Mesendoderm (in vitro differentiated cells): ENCODE measurements at places on chromosomes 16 and 17.

DNA sequence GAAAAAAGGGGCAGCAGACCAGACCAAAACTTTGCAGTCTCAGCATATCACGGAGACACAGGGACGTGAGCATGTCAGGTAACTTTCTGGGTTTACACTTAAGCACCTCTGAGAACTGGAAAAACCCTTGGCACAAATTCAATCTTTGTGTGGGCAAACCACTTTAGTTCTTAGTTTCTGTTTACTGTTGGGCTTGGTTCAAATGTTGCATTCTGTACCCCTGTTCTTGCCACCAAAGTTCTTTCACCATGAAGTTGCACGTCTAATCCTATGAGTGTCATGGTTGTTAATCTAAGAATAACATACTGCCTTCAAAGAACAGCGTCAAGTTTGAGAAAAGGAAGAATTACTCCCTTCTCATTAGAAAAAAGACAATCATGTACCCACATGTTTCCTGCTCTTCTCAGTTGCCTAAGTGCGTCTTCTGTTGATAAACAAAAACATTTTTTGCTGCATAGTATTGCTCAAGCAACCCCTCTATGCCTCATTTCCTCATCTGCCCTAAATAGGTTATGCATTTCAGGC lies 11.6 kb downstream of the KRT33A start:
- no peaks in the 10 kb centered on the region for H3K27me3 ChIP-seq
- no peak overlapping the region for H3K4me3 ChIP-seq
- no peaks in the 10 kb centered on the region for H3K4me1 ChIP-seq
- no peak for DNase-seq
- no peaks in the 10 kb centered on the region for H3K36me3 ChIP-seq
- no peak overlapping the region for H3K27ac ChIP-seq

- no peaks in the 10 kb centered on the region for H3K36me3 ChIP-seq
- DNase-seq = no peak
- no peak overlapping the region for H3K4me3 ChIP-seq
- H3K4me1 ChIP-seq = no peaks in the 10 kb centered on the region
- H3K27ac ChIP-seq = no peak overlapping the region
Measured at GRCh38 chr16:49972961-49973360, 52.1 kb upstream of the CNEP1R1 start.

GRCh38 chr16:67474551-67475455 lies 6.2 kb downstream of the ATP6V0D1 start:
- H3K36me3 ChIP-seq = no peaks in the 10 kb centered on the region
- no peak overlapping the region for H3K27ac ChIP-seq
- no peaks in the 10 kb centered on the region for H3K27me3 ChIP-seq
- H3K4me1 ChIP-seq = no peaks in the 10 kb centered on the region

DNA sequence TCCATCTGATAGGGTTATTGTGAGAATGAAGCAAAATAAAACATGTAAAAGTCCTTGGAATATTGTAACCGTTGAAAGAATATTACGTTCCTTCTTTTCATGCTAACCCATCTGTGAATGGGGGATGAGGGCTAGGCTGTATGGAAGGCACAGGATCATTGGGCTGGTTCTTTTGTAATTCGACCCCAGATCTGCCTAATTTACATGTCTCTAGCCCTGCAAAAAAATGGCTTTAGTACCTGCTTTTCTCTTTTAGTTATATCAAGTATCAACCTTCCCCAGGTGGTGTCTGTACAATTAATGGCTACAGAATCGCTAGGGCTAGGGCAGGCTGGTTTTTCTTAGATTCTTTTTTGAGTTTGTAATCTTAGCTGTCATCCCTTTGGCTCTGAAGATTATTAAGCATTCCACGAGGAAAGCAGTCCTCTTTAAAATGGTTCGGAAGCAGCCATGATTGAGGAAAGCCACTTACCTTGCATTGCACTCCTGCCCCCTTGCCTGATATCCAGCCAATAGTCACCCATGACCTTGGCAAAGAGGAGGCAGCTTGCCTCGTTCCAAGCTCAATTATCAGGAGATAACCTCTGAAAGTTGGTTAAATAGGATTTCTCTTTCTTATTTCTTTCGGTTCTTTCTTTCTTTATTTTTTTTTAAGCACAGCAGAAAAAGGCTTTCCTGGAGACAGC lies 153.9 kb upstream of the ZKSCAN2 start:
- no peaks in the 10 kb centered on the region for H3K36me3 ChIP-seq
- H3K27ac ChIP-seq = no peak overlapping the region
- no peak overlapping the region for H3K4me3 ChIP-seq
- no peaks in the 10 kb centered on the region for H3K4me1 ChIP-seq

GRCh38 chr16:53502331-53503269 lies at the start of gene AKTIP:
TSS of gene AKTIP (minus strand) at chr16:53503209. CDS start at chr16:53500259, 2,950 bp downstream.
- no peaks in the 10 kb centered on the region for H3K36me3 ChIP-seq
- H3K27ac ChIP-seq = peak within 1 kb of the TSS; percentile 82
- H3K27me3 ChIP-seq = no peaks in the 10 kb centered on the region
- H3K4me3 ChIP-seq = peak within 1 kb of the TSS; percentile 62

DNA sequence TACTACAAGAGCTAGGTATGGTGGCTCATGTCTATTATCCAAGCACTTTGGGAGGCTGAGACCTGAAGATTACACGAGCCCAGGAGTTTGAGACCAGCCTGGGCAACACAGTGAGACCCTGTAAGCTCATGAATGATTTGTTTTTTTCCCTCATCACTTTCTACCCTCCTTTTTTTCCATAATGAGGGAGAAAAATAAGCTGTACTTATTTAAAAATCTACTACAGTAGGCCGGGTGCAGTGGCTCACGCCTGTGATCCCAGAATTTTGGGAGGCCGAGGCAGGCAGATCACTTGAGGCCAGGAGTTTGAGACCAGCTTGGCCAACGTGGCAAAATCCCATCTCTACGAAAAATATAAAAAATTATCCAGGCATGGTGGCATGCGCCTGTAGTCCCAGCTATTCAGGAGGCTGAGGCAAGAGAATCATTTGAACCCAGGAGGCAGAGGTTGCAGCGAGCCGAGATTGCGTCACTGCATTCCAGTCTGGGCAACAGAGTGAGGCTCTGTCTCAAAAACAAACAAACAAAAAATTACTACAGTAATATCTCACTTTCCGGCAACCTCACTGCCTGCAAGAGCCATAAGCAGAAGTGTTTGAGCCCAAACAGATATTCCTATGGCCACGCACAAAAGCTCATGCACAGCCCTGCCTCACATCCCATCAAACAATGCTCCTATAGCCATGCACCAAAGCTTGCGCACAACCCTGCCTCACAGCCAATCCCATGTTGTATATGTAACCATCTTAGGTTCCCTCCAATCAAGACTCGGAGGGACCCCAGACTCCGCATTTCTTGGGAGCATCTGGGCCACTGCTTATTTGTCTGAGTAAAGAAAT lies 37.4 kb downstream of the TK2 start:
- DNase-seq = no peak
- H3K36me3 ChIP-seq = no peaks in the 10 kb centered on the region
- no peaks in the 10 kb centered on the region for H3K27me3 ChIP-seq
- no peak overlapping the region for H3K27ac ChIP-seq
- H3K4me1 ChIP-seq = peaks cover 2% of the 10 kb centered on the region

DNA sequence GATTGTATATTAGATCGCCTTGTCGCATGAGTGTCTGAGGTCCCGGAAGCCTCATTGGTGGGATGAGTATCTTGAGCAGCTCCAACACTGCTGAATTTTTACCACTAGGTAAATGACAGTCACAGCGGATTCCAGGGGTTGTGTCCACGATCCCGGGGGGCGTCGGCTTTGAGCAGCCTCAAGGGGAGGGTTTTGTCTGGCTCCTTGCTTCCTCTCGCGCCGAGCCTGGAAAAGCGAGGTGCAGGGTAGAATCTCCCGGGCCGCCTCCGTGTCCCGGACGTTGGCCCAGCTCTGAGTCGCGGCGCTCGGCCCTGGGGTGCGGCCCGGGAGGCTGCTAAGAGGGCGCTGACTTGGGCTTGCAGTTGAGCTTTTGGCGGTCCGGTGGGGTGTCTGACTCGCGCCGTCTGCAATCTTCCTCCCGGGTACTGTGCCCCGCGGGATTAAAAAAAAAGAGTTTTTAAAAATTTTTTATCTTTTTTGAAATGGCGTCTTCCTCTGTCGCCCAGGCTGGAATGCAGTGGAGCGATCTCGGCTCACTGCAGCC lies 4.5 kb downstream of the OR1F1 start:
- no peaks in the 10 kb centered on the region for H3K27me3 ChIP-seq
- no peaks in the 10 kb centered on the region for H3K4me1 ChIP-seq
- no peaks in the 10 kb centered on the region for H3K36me3 ChIP-seq
- no peak overlapping the region for H3K4me3 ChIP-seq

- DNase-seq = peak; percentile 89
- H3K27ac ChIP-seq = no peak overlapping the region
- H3K36me3 ChIP-seq = no peaks in the 10 kb centered on the region
- no peak overlapping the region for H3K4me3 ChIP-seq
- H3K4me1 ChIP-seq = peaks cover 4% of the 10 kb centered on the region
Measured at GRCh38 chr17:81101614-81102306, 63.5 kb upstream of the PVALEF start.

DNA sequence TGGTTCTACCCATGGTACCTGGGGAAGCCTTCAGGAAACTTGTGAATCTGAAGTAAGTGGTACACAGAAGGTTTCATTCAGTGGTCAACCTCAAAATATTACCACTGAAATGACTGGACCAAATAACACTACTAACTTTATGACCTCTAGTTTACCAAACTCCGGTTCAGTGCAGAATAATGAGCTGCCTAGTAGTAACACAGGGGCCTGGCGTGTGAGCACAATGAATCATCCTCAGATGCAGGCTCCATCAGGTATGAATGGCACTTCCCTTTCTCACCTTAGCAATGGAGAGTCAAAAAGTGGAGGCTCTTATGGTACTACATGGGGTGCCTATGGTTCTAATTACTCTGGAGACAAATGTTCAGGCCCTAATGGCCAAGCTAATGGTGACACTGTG lies 55.9 kb upstream of the SLC5A11 start:
- no peak overlapping the region for H3K27ac ChIP-seq
- DNase-seq = no peak
- H3K4me1 ChIP-seq = no peaks in the 10 kb centered on the region
- H3K36me3 ChIP-seq = peaks cover 12% of the 10 kb centered on the region

DNA sequence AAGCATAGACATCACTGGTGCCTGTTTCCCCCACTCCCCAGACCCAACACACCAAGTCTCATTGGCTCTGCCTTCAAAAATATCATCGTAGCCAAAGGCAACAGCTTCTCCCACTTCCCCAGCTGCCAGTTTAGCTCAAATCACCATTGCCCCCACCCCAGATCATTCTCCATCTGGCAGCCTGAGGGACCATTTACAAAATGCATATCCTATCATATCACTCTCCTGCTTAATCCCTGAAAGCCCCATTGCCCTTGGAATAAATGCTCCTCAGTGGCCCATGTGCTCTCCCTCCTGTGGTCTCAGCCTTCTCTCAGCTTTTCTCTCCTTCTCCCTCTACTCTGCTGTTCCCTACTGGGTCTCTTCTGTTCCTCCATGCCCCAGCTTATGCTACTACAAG lies 68.3 kb downstream of the CACNG3 start:
- no peak overlapping the region for H3K4me3 ChIP-seq
- no peaks in the 10 kb centered on the region for H3K4me1 ChIP-seq
- no peak for DNase-seq
- H3K27me3 ChIP-seq = no peaks in the 10 kb centered on the region

DNA sequence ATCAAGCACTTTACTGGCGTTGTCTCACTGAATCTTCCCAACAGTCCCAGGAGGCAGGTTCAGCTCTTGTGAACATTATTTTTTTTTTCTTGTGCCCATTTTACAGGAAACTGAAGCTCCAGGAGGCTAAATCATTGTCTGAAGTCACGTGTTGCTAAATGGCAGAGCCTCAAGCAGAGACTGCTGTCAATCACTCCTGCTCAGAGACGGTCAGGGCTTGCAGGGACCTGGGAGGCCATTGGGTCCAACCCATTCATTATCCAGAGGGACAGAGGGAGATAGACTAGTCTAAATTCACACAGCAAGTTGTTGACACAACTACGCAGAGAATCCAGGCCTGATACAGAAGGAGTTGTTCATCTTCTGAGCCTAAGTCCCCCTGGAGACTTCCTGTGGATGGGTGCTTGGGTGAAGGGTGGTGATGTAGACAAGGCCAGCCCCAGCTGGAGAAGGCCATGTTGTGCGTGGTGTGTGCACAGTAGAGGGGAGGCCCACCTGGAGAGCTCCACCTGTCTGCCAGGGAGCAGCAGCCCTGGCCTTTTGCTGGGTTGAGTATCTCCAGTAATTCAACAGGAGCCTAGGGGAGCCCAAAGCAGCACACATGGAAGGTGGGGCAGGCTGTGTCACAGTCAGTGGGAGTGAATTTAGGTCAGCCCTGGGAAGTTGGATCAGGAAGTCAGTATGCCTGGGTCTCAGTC lies 24.3 kb upstream of the C1QL1 start:
- H3K27ac ChIP-seq = no peak overlapping the region
- H3K4me1 ChIP-seq = no peaks in the 10 kb centered on the region
- no peak for DNase-seq
- H3K36me3 ChIP-seq = no peaks in the 10 kb centered on the region

- peak within 1 kb of the TSS; percentile 88 for H3K4me3 ChIP-seq
- H3K27ac ChIP-seq = peak within 1 kb of the TSS; percentile 76
- DNase-seq = peak; percentile 93
- H3K27me3 ChIP-seq = no peaks in the 10 kb centered on the region
- H3K4me1 ChIP-seq = peaks cover 8% of the 10 kb centered on the region
- no peaks in the 10 kb centered on the region for H3K36me3 ChIP-seq
Measured at GRCh38 chr16:67968400-67969253, at the start of gene SLC12A4. TSS of gene SLC12A4 (minus strand) at chr16:67968637. CDS start at chr16:67968553, 84 bp downstream.

DNA sequence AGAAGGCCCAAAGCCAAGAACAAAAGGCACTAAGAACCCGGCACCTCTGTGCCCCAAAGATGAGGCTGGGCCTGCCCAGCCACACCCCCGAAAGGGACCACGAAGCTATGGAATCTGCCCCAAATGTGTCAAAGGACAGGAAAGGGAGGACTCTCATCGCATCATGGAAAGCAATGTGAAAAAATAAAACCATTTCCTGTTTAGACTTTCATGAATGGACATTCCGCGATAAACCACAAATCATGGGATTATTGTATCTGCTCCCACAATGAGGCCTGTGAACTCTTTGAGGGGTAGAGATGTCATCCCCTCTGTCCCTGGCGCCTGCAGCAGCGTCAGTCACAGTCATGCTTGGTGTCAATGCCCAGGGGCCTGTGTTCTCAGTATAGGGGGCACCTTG lies 135.0 kb downstream of the COPRS start:
- H3K27ac ChIP-seq = no peak overlapping the region
- H3K27me3 ChIP-seq = no peaks in the 10 kb centered on the region
- H3K36me3 ChIP-seq = no peaks in the 10 kb centered on the region
- H3K4me1 ChIP-seq = no peaks in the 10 kb centered on the region
- DNase-seq = no peak
- H3K4me3 ChIP-seq = no peak overlapping the region

- H3K4me1 ChIP-seq = no peaks in the 10 kb centered on the region
- DNase-seq = peak; percentile 62
- no peak overlapping the region for H3K27ac ChIP-seq
- no peak overlapping the region for H3K4me3 ChIP-seq
- H3K27me3 ChIP-seq = no peaks in the 10 kb centered on the region
Measured at GRCh38 chr16:57643147-57643874, 14.9 kb downstream of the ADGRG1 start.
